ENCODE measurements at places on chromosomes 1 and 21.
A peak's percentile ranks its signal among the peaks of the same experiment; 100 is the strongest.

GRCh38 chr1:54835970-54836369 lies 34.8 kb upstream of the TTC22 start:
- no peak for DNase-seq

GRCh38 chr1:43203859-43204258 lies 31.7 kb downstream of the CFAP57 start:
- DNase-seq: no peak

DNA sequence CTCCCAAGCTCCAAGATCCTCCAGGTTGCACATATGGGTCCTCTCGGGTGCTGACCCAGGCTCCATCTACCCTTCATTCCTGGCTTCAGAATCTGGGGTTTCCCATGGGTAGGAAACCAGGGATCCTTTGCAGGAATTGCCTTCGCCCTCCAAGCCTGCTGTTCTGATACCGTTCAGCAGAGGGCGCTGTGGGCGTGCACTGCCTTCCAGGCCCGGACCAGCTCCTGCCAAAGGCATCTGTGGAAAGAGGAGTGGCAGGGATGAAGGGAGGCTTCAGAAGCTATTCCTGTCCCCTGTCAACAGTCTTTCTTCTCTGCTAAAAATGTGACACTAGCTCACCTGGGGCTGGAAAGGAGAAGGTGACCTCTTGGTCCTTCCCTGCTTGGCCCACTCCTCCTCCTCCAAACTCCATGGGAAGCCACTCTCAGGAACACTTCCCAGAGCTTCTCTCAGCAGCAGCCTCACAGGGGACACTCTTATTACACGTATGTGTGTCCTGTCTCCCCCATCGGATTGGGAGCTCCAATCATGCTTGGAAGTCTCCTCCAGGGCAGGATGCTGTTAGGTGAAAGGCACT lies 71.2 kb downstream of the VWA5B1 start:
- DNase-seq: peak; percentile 71

GRCh38 chr1:87106144-87106543 lies 191.7 kb downstream of the HS2ST1 start:
- no peak for DNase-seq

- DNase-seq: peak; percentile 82
These were observed 2.5 kb downstream of the UBASH3A start for GRCh38 chr21:42406201-42406621.

DNA sequence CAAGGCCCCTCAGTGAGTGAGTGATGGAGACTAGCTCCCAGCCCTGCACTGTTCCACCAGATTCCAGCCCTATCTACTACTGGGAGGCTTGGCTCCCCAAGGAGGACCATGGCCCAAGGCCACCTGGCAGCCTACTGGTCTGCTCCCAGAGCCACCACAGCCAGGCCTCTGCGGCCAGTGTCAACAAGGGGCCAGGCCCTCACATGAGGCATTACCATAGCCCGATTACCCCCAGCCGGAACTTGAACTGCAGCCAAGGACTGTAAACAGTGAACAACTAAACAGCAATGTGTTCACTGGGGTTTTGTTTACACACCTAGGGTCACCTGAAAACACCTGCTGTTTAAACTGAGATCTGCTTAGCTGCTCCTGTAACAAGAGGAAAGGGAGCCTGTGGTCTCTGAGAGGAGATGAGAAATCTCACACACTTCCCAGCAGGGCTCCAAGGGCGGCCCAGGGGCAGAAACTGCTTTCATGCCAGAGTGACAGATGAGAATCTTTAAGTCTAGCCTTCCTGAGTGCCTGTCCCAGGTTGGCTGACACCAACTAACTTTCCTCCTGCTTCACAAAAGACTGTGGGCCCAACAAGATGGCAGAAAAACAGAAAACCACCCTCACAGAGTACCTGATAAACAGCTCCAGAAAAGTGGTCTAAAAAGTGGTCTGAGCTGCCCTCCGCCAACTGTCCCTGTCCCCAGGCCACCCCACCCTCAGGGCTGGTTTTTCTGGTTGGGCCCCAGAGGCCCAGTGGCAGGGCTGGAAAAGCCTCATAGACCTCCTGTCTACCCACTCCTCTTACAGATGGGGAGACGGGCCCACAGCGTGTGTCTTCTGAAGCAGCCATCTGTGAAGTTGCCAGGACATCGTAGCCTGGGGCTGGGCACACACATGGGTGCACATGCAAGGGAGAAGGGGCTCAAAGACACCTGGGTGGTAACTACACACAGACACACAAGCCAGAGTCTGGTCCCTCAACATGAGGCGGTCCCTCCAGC lies 28.8 kb downstream of the MEF2D start:
- no peak for DNase-seq

DNA sequence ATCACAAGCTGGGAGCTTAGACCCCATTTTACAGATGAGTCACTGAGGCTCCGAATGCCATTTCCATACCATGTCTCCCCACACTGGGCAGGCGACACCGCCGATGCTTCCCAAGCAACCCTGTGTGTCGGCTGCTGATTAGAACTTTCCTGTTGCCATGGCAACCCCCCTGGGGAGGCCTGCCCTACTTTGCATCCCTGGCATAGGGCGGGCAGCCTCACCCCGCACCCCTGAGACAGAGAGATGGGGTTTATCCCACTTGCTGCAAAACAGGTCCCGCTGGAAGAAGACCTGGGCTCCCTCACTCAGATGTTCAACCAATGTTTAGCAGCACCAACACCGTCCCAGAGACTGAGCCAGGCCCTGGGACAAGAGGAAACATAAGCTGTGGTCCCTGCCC lies 81.5 kb downstream of the CAMK2N1 start:
- no peak for DNase-seq

GRCh38 chr1:53637511-53638359 lies 101.2 kb downstream of the GLIS1 start:
- peak; percentile 44 for DNase-seq

DNA sequence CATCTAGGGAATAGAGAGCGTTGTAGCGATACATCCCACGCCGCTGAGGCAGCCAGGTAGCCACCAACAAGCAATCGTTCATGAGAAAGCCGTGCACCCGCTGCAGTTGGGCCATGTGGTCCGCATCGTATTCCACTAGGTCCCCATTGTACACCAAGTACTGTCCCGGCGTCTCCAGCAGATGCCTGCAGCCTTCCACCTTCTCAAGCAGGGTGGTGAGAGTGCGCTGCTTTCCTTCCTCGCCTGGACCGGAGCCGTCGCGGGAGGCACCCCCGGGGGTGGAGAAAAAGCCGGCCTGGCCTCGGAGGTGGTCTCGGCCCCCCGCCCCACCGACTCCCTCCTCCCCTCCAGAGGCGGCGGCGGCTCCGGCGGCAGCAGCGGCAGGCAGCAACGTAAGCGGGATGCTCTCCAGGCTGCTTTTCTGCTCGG lies 595 bp downstream of the EXOC8 start:
- no peak for DNase-seq

DNA sequence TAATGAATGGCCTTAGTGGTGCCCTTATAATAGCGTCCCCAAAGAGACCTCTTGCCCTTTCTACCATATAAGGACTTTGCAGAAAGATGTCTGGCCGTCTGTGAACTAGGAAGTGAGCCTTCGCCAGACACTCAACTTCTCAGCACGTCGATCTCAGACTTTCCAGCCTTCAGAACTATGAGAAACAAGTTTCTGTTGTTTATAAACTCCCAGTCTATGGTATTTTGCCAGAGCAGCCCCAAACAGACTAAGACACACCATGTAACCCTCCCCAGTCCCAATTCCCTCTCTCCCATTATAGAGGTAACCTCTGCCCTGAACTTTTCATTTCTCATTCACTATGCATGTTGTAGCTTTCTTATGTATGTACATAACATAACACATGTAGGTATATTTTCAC lies 55.7 kb downstream of the NID1 start:
- no peak for DNase-seq

GRCh38 chr1:245611251-245611650 lies 456.5 kb downstream of the KIF26B start:
- DNase-seq: no peak

DNA sequence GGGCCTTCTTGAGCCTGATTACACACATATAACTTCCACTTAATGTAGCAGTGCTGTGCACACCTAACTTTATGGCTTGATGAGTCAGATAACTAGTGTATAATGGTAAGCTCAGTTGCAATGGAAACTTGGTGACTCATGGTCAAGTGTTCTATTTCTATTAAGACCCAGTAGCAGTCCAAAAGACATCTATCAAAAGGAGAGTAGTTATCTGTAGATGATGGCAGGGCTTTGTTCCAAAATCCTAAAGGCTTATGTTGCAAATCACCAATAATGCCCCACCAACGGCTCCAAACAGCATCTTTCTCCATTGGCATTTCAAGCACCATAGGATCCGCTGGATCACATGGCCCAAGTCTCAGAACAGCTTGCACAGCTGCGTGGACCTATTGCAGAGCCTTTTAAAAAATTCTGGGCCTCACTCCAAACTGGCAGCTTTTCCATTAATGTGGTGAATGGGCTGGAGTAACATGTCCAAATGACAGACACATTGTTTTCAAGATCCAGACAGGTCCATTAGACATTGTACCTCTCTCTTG lies 566.8 kb upstream of the USP24 start:
- no peak for DNase-seq

DNA sequence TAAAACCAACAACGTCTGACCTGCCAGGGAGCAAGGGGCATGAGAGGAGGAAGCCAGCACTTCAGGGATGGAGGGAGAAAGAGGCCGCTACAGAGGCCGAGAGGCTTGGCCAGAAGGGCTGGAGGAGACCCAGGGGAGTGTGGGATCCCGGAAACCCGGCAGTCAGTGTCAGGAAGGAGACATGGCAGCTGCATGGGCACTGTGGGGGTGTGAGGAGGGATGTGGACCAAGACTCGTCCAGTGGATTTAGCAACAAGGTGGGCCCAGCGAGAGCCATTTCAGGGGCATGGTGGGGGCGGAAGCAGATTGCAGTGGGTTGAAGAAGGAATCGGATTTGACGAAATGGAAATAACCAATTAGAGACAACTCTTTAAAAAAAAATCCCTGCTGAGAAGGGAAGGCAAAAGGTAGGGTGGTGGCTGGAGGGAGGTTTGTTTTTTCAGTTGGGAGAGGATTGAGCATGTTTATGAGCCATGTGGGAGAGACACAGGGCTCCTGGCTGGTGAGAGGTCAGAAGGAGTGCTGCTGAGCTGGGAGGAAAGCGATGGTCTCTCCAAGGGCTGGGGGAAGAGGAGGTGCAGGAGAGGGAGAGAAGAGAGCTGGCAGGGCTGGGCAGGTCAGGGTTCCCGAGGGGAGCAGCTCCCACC lies 4.4 kb downstream of the B4GALT2 start:
- no peak for DNase-seq

DNA sequence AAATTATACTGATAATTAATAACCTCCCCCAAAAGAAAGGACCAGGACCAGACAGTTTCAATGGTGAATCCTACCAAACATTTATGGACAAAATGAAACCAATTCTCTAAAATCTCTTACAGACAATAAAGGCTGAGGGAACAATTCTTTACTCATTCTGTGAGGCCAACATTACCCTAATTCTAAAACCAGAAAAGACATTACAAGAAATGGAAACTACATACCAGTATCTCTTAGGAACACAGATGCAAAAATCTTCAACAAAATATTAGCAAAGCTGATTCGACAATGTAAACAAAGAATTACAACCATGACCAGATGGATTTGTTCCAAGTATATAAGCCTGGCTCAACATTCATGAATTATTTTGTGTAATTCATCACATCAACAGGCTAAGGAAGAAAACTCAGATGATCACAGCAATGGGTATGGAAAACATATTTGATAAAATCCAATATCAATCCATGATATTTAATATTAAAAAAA lies 8.6 kb downstream of the TMED5 start:
- DNase-seq: no peak

DNA sequence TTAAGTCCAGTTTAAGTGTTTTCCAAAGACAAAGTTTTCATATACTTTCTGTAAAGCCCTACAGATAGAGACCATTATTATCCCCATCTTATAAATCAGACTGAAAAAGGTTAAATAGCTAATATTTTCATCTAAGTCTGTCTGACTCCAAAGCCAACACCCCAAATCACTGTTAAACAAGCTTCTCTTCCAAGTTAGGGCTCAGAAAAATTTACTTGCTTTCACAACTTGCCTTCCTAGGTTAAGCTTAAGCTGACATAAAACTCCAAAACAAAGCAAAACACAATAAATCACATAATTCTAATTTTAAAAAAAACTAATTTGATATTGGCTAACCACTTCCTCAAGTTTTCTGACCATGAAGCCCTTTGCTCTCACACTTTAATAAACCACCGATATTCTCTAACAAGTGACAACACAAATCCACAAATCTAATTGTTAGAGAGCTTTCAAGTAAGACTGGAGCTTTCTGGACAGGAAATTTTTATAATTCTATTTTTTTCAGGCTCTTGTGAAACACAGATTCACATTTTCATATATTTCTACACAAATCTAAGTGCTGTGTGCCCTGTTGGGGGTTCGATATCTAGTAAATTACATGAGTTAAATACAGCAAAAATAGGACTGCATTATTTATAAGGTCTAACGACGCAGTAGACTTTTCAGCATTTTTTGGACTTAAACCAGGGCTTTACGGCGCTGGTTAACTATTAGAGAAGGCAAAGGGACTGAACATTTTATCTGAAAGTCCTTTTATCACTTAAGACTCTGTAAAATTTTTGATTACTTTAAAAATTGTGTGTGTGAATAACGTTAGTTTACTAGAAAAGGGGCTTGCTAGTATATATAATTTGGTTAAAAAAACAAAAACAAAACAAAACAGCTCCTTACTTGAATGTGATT lies 2.1 kb downstream of the GNG12 start:
- DNase-seq: no peak

- no peak for DNase-seq
These were observed 24.0 kb downstream of the DDR2 start for GRCh38 chr1:162656266-162656665.

- no peak for DNase-seq
These were observed 65.3 kb upstream of the SCYL3 start for GRCh38 chr1:169958987-169959386.

DNA sequence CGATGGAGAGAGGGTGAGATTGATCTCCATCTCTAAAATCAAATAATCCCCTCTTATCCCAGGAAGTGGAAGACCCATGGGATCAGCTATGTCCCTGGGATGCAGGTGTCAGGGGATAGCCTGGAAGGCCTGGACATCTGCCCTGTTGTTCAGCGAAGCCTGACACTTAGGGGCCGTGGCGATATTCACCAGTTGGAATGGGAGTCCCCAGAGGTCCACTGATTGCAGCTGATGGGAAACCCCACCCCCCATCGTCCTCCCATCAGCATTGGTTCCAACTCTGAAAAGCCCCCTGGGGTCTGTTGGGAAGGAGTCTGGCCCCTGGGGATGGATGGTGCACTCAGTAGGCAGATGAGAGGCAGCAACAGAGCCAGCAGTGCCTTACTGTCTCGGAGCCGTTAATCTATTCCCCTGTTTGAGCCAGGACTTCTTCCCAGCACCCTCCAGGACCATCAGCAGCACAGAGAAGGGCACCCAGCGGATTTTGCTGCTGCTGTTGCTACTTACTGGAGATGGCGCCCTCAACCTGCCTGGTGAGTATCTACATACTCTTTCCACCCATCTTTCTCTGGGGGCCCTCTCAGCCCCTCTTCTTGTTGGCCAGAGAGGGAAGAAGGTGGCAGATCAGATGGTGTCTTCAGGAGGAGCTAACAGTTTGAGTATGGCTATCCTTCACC lies 13.4 kb downstream of the CATSPER4 start:
- no peak for DNase-seq

- no peak for DNase-seq
These were observed 49.0 kb upstream of the NADK start for GRCh38 chr1:1827089-1827848.

Measured in activated effector memory CD4-positive, alpha-beta T cell treated with anti-CD3 and anti-CD28 coated beads, Interleukin-2, amount 50 U/mL, for 16 hours (primary cell).